ENCODE measurements at places on chromosomes 6 and 20. TPM values are rescaled to one million over a fixed set of nuclear protein-coding genes. Genes with fewer than 3 reads are reported as not detected.

DNA sequence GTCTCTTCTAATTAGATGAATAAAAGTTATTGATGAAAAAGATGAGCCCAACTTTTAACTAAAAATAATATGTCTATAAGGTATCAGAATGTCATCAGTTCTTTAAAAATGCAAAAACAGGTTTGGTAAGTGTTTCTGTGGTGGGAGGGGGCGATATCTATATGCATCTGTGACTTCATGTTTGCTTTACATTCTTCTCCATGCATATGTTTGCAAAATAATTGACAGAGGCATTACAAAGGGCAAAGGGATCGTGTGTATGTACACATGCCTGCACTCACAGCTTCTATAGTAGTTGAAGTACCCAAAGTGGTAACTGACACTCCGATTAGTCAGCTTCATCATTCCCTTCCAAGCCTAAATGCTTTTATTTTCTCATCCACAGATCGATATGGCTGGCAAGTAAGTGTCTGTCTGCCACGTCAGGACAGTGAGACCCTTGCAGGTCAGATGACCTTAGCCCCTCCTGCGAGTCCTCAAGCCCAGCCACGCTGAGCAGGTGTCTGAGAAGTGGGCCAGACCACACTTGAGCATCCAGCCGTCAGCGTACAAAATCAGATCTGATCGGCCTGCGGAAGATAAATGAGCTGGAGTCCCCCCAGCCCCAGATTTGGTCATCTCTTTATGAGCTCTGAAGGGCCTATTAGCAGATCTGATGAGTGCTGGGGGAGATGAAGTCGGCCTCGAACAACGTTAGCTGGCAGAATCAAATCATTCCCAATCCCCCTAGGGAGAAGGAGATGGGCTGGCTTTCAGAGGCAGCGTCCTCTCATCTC lies 369.1 kb downstream of the MAFB start:
- DNase-seq: no peak

DHX16 gene
- total RNA-seq: 34.8 TPM

GRCh38 chr6:1636971-1637871 lies 27.5 kb downstream of the FOXC1 start:
- DNase-seq: peak; percentile 56

DNA sequence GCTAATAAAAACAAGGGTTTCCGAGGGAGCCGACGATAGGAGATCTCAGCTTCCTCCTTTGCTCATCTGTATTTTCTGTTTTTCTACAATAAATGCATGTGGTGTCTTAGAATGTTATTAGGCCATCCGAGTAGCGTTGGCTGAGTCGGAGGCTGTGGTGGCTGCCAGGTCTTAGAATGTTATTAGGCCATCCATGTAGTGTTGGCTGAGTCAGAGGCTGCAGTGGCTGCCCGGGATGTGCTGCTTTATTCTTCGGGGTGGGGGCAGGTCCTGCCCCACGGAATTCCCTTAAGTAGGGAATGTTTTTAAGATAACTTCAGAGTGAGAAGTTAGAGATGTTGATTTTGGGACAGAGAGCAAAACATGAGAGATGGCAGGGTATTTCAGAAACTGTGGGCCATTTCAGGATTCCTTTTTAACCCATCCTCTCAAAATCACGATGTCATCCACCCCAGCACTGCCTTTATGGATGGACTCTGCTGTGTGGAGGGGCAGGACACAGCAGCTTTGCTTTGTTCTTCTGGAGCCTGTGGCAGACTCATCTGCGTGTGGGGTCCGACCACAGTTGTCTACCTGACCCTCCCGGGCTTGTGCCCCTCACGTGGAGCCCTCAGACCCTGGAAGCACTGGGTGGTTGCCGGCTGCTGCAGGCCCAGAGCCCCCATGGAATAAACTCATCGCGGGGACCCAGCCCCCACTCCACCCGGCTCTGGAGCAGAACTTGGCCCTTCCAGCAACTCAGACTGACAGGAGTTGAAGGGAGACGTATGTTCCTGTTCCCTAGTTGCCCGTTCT lies 20.4 kb downstream of the OSBPL2 start:
- DNase-seq: peak; percentile 65

DNA sequence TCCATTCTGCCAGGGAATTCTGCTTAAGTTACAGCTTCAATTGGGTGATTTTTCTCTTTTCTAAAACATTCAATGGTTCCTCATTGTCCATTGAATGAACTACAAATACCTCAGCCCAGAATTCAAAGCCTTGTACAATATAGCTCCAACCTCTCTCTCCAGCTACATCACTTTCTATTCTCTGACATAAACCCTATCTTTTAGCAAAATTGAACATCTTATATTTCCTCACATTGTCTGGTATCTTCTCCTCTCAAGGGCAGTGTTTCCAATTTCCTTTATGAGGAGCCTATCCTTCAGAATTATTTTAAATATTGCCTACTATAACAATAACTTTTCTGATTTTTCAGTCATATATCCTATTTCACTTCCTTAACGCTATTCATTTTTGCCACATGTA lies 203.6 kb upstream of the RNF217 start:
- DNase-seq: no peak

DNA sequence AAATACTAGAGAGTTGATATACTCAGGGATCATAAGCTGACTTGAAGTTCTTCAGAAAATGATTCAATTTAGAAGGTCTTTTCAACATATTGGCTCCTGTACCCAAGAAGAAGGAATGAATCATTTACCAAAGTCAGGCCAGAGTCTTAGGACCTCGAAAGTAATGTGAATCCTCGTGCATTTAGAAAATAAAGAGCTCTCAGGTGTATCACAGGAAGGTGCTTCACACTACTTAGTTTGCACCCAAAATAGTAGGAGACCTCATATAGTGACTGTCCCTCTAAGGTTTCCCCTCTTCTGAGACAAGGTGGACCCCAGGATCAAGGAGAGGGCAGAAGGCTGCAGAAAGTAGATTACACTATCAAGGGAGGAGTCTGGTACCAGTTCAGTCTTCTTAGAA lies 71.8 kb downstream of the F13A1 start:
- DNase-seq: no peak

- no peak for DNase-seq
Measured at GRCh38 chr6:67887747-67888545, 747.1 kb upstream of the ADGRB3 start.

DNA sequence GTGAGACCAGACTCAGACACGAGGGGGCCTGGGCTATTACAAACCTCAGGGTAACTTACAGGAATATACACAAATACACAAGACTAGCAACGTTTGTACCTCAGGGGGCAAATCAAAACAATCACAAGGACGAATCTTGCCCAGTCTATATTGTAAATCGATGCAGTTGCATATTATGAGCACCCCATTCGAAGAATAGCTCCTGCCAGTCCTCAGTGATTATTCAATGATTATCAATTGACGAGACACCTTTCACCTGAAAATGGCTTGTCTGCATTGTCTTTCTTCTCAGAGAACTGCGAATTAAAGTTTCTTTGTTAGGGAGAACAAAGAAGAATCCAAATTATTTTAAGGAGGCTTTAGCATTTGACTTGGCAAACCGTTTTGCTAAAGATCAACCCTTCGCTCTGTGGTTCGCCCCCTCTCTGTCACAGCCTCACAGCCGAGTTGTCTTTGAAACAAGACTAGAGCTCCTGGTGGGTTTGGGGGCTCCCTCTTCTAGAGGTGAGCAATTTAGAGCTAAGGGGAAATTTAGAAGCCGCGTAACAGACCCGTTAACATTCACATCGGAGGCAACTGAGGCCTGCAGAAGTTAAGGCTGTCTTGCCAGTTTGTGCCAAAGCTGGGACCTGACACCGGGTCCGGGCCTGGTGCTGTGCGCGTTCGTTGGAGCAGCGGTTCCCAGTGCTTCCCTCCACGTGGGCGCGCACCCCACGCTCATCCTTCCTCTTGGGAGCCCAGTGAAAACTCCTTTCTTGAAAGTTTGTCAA lies 24.9 kb upstream of the MAP3K7 start:
- no peak for DNase-seq

- DNase-seq: no peak
Measured at GRCh38 chr6:137869549-137870307, 2.7 kb downstream of the TNFAIP3 start.

NKAIN2 gene
- total RNA-seq: not detected

- no peak for DNase-seq
Measured at GRCh38 chr6:86142326-86142725, 499.6 kb upstream of the SYNCRIP start.

FAXC gene
- total RNA-seq: 0.51 TPM

DNA sequence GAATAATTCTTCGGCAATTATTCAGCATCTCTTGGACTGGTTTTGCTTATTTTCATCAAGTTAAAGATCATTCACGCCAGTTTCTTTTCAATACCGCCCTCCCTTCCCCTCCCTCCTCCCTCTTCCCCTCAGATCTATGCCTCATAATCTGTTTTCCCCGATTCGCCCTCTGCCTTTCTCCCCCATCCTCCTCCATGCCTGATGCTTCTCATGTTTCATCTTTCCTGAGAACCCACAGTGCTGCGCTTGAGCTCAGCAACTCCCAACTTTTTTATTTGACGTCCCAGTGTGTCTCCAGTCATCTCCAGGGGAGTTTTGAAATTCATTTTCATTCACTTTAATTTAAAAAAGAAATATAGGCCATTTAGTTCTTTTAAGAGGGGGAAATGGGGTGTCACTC lies 142.7 kb downstream of the PTPRT start:
- DNase-seq: no peak

GRCh38 chr6:87742106-87742505 lies 40.1 kb upstream of the AKIRIN2 start:
- DNase-seq: no peak
